ENCODE measurements at places on chromosomes 4 and X.

- DNase-seq = no peak
These were observed 144.3 kb downstream of the MOSPD2 start for GRCh38 chrX:15017491-15017890.

DNA sequence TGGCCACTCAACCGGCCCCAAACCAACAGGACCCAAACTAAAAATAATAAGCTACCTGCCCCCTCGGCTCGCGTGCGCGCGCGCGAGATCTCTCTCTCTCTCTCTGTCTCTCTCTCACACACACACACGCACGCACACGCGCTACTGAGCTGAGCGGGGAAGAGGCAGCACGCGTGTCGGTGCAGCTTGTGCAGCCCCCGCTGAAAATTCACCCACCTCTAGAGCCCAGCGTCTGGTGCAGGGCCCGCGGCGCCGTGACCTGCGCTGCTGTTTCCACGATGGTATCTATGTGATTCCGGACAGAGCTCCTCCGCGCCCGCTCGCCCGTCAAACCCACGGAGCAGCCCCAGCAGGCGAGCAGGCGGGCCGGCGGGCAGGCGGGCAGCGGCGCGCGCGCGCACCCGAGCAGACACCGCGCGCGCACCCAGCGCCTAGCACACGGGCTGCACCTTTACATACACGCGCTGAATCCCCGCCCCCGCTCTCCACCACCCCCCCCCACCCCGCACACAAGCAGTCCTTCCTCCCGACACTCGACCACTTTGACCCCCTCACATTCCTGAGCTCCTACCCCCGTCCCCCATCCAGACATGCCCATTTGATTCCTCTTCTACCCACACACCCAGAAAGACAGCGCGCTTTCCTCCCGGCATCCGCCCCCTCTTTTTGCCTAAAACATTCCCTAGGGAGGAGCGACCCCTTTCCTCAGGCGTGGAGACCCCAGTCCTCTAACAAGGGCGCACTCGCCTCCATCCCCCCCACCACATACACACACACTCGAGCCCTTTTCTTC, 1.0 kb downstream of the SLITRK4 start:
- no peak for DNase-seq

DNA sequence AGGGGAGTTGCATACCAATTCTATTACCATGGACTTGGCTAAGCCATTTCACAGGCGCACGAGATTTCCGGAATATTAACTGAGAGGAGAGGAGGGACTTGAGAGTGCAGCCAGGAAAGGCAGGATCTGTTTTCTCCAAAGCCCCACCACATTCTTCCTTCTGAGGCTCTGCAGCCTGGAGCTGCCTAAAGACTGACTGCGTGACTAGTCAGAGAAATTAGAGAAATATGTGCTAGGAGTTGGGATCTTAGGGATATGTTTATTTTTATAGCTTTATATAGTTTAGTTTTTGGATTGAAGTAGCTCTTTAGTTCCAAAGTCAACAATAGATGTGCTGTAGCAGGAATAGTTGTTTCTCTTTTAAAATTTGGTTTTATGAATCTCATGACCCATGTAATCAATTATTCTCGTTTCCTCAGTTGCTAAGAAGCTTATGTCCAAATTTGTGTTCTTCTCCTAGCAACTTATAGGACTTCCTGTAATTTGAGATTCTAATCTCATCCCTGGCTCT, 300.1 kb upstream of the DDX53 start:
- peak; percentile 32 for DNase-seq

GRCh38 chr4:158162631-158163030, 10.2 kb downstream of the GASK1B start:
- DNase-seq = no peak

GRCh38 chr4:145861336-145862318, 77.0 kb downstream of the ZNF827 start:
- no peak for DNase-seq

DNA sequence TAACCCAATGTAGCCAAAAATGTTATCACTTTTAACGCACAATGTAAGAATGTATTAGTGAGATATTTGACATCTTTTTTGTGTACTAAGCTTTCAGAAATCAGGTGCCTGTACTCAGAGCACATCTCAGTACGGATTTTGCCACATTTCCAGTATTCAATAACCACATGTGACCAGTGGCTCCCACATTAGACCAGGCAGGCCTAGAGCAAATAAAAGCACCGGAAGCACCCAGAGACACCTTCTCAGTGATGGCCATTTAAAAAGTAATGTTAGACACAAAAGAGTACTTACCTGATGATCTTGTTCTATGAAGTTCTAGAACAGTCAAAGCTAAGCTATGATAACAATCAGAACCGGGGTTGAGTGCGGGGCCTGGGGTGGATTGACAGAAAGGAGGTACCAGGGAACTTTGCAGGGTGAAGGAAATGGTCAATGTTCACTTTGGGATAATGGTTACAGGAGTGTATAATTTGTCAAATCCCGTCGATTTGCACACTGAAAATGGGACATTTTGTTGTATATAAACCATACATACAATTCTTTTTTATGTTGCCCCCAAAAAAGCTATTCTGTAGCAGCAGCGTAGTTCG, 1.2 kb downstream of the CTPS2 start:
- peak; percentile 28 for DNase-seq

GRCh38 chr4:107740950-107741701, 21.1 kb upstream of the PAPSS1 start:
- no peak for DNase-seq

DNA sequence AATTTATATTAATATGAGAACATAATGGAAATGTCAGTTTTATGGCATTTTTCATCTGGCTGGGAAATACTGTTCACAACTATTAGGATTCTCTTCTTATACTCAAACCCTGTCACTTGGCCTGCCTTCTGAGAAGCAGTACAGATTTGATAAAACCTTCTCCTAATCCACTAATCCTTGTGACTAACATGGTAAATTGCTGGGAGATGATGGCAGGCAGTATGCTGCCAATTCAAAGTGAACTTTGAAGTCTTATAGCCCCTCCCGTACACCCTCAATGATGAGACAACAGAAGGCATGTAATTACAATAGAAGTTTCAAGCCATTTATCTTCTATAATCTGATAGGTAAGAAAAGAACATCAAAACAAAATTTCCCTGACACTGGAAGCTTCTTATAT, 36.9 kb downstream of the PAQR3 start:
- no peak for DNase-seq

- DNase-seq = peak; percentile 84
These were observed 111.8 kb downstream of the TMEM144 start for GRCh38 chr4:158322109-158322508.

DNA sequence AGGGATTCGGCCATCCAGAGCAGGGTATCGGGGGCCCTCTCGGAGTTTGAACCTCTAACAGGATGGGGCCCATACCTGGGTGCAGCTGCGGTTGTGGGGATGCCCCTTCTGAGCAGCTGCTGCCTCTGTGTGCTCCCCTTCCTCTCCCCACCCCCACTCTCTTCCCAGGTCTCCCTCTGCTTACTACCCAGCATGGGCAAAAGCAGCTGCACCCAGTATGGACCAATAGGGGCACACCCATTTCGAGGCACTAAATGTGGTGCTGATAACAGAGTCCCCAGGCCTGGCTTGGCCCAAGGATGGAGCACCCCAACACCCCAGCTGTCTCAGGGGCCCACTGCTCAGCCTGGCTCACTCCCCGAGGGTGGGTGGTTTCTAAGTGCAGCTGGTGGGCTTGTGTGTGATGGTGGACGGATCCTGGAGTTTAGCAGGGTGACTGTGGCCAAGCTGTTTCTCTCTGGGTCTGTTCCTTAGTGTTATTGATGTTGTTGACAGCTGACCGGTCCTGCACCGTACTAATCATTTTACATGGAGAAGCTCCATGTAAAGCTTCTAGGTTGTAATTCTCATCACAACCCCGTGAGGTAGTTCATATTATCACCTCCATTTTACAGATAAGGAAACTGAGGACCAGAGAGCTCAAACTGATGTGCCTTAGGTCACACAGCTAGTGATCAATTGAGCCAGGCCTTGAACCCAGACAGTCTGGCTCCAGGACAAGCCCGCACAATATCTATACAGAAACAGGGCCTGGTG, 13.1 kb upstream of the KIAA0232 start:
- no peak for DNase-seq

GRCh38 chrX:48493890-48494364, 14.9 kb upstream of the PORCN start:
- peak; percentile 35 for DNase-seq

- DNase-seq = no peak
These were observed 145.0 kb downstream of the SOWAHB start for GRCh38 chr4:76752861-76753501.

DNA sequence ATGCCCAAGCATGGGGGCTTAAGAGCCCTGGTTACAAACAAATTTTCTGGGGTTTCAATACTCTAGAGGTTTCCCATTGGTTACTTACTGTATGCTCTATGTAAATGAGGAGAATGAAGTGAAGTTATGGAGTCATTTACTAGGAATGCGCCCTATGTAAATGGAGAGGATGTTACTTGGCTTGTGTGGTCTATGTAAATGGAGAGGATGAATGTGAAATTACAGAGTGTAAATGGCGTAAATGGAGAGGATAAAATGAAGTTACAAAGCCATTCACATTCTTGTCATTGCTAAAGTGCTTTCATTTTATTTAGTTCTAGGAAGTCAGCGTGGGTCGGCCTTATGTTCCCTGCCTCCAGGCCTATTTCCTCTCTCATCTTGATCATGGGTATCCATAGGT, 810.5 kb upstream of the ADGRL3 start:
- DNase-seq = no peak

DNA sequence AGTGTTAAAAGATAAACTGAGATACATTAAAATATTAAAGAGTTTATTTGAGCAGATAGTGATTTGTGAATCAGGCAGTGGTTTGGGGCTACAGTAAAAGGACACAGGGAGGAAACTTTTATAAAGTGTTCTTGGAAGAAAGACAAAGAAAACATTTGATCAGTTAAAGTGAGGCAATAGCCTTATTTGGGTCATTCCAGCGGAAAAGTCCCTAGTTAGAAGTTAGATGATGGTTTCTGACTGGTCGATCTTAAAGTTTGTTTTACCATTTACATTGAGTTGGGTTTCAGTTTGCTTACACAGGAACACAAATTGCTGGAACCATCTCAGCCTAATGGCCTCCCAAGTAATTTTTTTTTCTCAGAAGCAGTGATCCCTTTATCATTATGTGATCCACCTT, 69.7 kb downstream of the PPP1R2C start:
- DNase-seq = no peak

- no peak for DNase-seq
These were observed 78.7 kb downstream of the ANAPC10 start for GRCh38 chr4:145019346-145019745.

- peak; percentile 58 for DNase-seq
These were observed 13.0 kb upstream of the SOWAHD start for GRCh38 chrX:119745283-119745848.

- peak; percentile 21 for DNase-seq
These were observed 1.3 kb upstream of the ZNF141 start for GRCh38 chr4:336099-336892.

DNA sequence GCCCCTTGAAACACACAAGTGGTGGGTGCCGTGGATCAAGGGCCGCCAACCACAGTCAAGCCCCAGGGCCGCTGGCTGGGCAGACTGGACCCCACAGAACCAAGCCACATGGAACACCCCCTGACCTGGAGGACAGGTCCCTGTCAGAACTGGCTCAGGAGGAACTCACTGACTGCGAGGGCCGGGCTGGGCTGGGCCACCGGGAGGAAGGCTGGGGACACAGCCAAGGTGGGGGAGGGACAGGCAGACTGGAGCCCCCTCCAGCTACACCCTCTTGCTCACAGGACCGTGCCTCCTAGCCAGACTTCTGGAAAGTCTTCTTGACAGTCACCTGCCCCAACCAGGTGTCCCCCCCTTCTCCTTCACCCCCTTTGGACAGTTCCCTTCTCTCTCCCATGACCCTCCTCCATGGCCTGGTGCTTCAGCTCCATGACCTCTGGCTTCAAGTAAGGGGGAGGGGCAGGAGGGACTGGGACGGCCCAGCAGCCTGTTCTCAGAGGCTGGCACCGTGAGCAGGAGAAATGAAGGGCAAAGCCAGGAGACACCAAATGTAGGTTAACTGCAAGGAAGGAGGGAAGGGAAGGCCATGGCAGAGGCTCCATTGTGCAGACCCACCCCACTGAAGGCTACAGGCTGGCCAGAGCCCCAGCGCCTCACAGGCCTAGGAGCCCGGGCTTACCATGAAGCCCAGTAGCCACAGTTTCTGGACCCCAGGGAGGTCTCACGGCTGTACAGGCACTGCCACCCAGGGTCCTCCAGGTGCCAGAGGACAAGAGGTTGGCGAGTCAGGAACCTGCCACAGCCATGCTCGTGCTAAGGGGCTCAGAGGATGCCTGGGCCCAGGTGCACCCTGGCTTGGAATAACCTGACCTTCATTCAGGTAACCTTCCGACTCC, 22.6 kb upstream of the DUSP9 start:
- DNase-seq = no peak
